ENCODE measurements at places on chromosomes 3 and 15.

DNA sequence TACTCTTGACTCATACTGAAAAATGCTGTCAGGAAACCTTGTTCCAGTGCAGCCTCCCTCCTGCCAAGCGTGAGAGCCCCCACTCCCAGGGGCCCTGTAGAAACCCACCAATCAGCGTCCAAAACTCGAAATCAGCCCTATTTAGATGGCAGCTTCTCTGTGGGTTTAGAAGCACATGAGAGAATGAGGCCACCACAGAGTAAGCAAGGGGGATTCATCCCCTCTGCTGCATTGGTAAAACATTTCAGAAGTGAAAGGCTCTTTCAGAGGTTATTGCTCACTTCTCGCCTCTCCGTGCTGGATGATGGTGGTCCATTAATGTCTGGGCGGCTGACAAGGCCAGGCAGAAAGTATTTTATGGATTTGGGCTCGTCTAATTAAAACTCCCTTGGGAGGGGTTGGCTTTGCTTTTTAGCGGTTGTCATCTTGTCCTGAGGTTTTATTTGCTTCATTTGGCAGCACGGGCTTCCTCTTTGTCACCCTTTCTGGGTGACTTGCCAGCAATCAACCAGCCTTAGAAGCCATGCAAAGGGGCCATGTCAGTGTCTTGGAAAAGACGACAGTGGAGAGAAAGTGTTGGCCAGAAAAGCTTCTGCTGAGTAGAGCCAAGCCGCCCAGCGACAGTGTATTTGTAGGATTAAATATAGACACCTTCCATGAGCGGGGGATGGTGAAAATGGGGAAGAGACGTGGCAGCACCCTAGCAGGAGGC lies 145.5 kb downstream of the ATP10A start:
- DNase-seq = no peak

- DNase-seq = no peak
Measured at GRCh38 chr3:194972641-194973040, 287.0 kb downstream of the FAM43A start.

DNA sequence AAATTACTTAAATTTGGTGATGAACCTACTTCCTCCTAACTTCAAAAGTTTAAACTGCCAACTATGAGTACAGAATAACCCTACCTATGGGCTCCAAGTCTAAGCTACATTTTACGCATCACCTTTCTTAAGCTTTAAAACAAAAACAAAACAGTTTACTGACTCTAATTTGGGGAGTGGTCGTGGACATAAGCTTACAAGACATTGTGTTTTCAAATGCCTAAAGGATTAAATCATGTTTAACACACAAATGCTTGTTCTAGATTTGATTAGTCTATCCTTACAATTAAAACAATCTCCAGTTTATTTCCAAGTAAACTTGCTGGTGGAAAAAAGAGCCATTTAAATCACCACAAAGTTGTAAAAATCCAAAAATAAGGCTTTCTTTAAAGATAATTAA lies 62.2 kb downstream of the UACA start:
- DNase-seq = no peak

- DNase-seq = no peak
Measured at GRCh38 chr3:77191014-77191413, 151.1 kb downstream of the ROBO2 start.

- peak; percentile 60 for DNase-seq
Measured at GRCh38 chr3:141231952-141232823, 563 bp downstream of the PXYLP1 start.

DNA sequence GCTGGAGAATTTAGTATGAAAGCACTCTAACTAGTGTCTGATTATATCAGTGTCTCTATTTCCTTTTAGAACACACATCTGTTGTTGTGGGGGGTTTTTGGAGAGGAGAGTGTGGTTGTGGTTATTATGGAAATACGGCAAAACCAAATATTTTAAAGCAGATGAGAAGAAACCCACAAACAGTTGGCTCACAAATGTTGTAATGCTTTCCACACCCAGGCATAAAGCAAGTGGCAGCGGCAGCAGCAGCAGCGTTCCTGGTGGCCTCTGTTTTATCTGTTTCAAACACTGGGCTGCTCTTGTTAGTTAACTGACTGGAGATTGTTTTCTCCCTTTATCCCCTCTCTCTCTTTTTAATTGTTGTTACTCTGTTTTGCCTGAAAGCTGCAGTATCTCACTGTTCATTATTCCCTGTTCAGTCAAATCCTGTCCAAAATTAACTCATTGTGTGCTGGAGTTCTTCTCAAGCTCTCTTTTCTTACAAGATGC lies 1045.5 kb upstream of the NR2F2 start:
- DNase-seq = peak; percentile 8

- DNase-seq = no peak
Measured at GRCh38 chr15:84598250-84598649, 2.6 kb upstream of the ZSCAN2 start.

DNA sequence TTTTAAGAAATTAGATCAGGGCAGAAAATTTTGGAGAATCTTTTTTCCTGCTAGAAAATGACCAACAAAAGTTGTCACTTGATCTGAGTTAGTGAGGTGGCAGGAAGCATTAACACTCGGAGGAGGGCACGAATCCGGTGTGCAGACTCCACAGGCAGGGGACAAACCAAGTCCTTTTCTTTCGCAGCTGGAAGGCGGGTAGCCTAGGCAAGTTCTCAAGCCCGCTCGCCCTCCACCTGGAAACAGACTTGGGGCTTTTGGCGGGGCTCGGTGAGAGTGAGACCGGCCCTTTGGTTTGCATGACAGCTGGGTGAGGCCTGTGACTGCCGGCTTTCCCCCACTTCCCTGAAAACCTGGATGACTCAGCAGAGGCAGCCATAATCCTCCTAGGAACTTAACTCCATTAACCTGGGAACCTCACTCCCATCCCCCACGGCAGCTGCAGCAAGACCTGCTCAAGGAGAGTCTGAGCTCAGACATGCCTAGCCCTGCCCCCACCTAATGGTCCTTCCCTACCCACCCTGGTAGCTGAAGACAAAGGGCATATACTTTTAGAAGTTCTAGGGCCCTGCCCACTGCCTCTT lies 134.8 kb downstream of the MFSD1 start:
- DNase-seq = no peak

GRCh38 chr3:187694801-187695200 lies 7.6 kb downstream of the RTP2 start:
- no peak for DNase-seq

DNA sequence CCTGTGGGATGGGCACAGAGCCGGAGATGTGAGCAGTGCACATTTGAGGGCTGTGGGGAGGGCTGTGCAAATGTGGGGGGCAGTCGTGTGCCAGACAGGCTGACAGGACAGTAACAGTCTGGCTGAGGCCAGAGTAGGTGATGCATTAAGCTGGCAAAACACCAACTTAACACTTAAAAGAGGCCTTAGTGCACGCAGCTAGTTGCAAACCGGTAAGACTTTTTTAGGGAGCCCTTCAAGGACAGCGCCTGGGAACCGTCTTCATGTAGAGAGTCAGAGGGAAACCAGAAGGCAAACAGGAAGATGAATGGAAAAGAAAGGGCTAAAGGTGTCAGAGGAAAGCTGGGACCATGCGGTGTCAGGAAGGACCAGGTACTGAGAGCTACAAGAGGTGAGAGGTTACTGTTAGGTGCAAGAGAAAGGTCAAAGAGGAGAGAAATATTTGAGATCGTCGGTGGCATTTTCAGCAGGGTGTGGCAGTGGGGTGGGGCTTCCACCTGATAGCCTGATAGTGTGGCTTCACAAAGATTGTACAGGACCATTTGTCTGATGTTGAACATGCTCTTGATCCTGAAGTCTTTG lies 30.0 kb upstream of the CHD2 start:
- DNase-seq = no peak

GRCh38 chr3:193780810-193781478 lies 187.9 kb downstream of the OPA1 start:
- DNase-seq = peak; percentile 66

GRCh38 chr3:54988838-54989630 lies 61.2 kb upstream of the LRTM1 start:
- DNase-seq = no peak

DNA sequence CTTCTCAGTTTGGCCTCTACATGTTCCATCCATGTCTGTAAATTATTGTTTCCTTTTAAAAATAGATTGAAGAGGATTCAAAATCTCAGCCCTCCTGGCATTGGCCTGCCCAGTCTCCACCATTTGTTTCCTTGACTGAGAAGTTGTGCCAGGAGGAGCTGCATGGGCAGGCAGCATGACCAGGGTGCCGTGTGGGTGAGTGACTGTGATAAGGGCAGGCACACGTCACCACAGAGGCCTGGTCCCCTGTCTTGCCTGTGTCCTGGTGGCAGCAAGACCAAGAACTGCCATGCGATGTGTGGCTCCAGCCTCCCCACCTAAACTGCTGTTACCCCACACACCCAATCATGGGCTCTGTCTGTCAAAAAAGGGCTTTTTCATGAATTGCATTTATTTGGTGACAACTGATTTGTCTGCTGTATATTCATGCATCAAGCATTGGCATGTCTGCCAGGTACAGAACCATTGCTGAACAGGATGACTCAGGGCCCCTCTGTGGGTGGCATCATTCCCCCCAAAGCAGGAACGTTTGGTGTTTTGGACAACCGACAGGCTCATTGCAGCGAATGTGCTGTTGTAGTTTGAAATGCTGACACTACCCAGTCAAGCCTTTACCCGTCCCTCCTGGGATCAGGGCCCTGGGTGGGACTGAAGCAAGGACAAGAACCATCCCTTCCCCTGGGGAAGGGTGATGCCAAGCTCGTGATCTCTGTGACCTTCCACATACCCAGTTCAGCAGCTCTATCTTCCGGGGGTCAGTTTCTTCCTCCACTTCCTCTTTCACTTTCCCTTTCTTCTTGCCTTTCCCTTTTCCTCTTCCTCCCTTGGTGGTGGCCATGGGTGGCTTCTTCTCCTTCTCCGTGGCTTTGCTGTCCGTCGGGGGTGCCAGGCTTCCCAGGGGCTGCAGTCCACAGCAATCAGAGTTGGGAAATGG lies 51.6 kb downstream of the TRPM1 start:
- DNase-seq = no peak

DNA sequence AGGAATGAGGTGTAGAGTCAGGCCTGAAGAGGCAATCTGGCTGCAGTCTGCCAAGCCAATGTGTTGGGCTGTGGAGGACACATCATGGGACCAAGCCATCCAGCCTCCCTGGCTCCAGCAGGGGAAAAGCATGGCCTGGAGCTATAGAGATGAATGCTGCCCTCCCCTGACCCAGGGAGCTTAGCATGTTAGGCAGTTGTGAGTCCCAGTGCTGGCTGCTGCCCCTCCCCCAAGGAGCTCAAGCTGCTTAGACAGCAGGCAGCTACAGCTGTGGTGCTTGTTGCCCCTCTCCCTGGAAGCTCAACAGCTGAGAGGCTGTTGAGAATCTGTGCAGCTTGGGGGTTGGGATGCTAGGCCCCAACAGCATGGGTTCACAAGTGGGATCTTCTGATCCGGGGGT lies 85.6 kb upstream of the DNAJC19 start:
- DNase-seq = no peak

DNA sequence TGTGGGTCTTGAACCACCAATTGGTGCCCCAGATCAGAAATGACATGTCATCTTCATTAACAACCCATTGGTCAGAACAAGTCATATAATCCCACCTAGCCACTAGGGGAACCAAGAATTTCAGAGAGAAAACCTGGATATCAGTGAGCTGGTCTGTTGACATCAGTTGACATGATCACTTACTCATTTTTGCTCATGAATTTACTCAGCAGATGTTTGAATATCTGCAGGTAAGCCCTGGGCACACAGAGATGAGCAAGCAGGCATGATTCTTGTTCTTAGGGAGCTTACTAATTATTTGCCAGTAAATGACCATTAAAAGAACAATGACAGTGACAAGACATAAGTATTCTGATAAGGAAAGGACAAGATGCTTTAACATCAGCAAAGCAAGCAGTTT lies 64.3 kb upstream of the PLCL2 start:
- no peak for DNase-seq

DNA sequence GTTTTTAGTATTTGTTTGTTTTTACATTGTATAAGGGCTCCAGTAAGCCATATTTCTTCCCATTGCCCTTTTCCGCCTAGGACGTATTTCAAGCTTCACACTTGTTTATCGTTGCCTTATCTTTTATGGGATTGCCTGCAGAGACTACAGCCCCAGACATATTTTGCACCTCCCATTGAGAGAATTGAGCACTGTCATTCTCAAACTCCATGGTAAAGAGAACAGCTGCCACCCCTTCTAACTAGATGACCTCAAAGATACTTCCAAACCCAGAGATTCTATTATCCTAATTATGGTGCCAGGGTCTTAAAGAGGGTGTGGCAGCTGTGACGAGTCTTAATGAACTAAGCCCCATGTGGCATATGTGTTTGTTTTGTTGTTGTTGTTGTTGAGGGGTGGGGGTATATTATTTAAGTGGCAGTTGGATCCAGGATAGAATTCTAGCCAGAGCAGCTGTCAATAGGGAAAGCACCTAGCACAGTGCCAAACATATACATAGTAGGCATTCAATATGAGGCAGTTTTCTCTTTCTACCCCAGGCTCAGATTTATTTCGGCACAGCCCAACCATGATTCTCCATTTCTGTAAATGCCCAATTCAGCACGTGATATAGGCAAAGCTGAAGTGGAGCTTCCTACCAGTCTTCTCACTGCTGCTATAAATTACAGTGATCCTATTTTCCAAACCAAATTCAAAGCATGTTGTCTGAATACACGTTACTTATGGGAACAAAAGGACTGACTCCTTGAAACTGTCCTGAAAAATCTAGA lies 932 bp upstream of the TP53BP1 start:
- DNase-seq = no peak

- DNase-seq = no peak
Measured at GRCh38 chr15:96622714-96623113, 292.2 kb downstream of the NR2F2 start.

DNA sequence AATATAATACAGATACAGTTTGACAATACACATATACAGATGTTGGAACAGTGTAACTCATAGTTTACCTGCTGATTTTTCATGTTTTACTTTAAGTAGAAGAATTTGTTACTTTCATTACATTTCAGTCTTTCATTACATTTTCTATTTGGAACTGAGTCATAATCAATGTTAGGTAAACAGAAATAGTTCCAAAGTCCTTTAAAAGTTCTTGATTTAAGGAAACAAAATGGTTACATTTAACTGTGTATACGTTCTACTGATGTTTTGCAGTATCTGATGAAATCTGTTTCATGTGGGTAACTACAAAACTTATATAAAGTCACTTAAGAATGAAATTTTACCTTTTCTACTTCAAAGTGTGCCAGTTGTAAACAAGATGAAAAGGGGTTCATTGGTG lies 721.2 kb downstream of the NAALADL2 start:
- DNase-seq = no peak

GRCh38 chr3:37056826-37057225 lies 63.5 kb downstream of the MLH1 start:
- no peak for DNase-seq

- no peak for DNase-seq
Measured at GRCh38 chr3:115071166-115071565, 75.9 kb downstream of the ZBTB20 start.

GRCh38 chr3:181458857-181459256 lies 252.9 kb upstream of the SOX2 start:
- no peak for DNase-seq

GRCh38 chr15:68415061-68415460 lies 16.9 kb downstream of the ITGA11 start:
- DNase-seq = no peak

Data from NCI-H1105 treated with DMSO at 0.1 percent for 48 hours (cell line).